ENCODE measurements at places on chromosomes 6 and 20.
A peak's percentile ranks its signal among the peaks of the same experiment; 100 is the strongest.

GRCh38 chr20:17179840-17180239 lies 47.0 kb upstream of the PCSK2 start:
- no peak for DNase-seq

DNA sequence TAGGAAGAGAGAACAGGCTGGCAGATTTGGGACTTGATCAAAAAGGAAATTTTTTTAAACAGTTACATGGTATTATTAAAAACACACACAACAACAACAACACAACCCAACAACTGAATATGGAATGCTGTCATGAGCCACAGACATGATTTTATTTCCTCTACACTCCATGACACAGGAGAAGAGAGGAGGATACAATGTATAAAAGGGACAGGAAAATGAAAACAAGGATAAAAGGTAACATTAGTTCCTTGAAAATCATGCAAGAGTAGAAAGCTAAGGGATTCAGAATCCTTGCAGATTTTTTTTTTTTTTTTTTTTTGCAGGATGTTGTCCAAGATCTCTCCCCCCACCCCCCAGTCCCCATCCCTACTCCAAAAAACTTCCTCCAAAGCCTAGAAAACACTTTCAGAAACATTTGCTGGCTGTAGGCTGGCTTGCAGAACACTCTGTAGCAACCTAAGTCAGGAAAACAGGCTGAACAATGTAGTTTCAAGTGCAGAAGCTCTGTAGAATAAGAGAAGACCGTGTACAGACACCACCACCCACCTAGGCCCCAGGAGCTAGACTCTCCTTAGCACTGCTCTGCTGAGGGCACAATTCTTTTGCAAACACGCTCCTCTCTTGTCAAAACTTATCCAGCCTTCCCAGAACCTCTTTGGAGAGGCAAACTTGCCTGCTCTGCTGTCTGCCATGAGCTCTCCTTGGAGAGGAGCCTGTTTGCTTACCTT lies 845 bp downstream of the ZMYND8 start:
- DNase-seq = no peak

- DNase-seq = no peak
Measured at GRCh38 chr6:8336406-8337057, 98.8 kb downstream of the SLC35B3 start.

- DNase-seq = peak; percentile 82
Measured at GRCh38 chr20:59571551-59572314, 32.6 kb upstream of the PHACTR3 start.

DNA sequence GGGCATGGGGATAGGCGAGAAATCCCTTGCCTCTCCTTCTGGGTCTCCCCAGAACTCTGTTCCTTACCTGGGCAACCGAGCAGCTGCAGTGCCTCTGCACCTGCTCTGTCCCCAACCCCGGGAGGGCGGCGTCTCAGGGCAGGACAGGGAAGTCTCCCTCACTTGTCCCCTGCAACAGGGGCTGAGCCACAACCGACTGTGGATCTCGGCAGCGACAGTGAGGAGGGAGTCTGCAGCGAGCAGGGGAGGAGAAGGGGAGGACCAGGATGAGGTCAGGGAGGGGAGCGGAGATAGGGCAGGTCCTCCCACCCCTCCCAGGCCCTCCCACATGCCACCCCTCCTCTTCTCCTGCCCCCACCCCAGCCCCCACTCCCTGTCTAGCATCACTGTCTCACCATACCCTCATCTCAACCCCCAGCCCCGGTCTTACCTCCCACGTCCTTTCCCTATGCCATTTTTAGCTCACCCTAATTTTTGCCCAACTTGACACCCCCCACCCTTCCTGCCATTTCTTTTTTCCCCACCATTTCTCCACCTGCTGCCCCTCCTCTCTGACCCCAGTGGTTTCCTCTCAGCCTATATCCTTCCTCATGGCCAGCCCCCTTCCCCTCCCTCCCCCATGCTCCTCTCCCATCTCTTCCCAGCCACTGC lies at the start of gene TNXB:
Gene TNXB (minus strand): TSS at position 225 of the 651 bp plus-strand sequence. CDS start 11,140 bp downstream, outside the sequence.
- no peak for DNase-seq
